Activated naive CD8-positive, alpha-beta T cell treated with anti-CD3 and anti-CD28 coated beads for 36 hours (primary cell): ENCODE measurements at places on chromosomes 6 and 20.

DNA sequence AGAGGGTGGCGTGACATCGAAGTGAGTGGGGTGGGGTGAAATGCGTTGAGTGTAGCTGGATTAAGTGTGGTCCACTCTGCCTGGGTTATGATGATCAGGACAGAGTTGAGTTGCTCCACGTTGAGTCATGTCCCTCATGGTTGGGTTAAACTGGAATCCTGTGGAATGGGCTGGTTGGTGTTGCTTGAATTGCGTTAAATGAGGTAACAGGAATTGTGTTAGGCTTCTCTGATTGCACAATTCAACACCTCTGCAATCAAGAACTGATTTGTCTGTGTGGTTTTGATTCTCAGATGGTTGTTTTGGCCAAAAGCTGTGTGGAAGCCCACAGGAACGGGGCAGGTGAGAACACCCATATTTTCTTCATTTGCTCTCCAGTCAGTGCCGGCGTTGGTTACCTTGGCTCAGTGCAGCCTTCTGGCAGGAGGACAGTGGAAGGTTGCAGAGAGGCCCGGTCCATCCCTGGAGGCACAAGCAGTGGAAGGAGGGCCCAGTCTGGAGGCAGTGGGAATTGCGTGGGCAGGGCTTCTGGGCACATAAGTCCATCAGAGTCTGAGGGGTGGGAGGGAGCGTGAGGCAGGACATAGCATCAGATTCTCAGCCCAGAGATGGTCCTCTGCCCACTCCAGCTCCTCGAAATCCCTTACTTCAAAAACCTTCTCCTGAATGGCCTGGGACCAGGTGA is 11.6 kb downstream of the NOTCH4 start:
- no peak for DNase-seq

- no peak for DNase-seq
Measured at GRCh38 chr20:36895036-36895435, 19.1 kb downstream of the TLDC2 start.

DNA sequence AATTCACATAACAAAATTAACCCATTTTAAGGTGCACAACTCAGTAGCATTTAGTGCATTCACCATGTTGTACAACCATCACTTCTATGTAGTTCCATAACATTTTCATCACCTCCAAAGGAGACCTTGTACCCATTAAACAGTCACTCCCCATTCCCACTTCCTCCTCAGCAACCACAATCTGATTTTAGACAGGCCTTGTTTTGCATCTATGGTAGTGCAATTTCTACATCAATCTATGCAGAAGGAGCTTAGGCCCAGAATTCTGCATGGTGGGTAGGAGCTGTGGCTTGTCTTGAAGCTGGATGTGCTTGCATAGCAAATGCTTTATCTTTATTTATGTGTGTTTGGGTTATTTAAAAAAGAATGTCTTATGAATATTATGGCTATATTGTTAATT is 13.5 kb upstream of the HLA-DQA1 start:
- no peak for DNase-seq

DNA sequence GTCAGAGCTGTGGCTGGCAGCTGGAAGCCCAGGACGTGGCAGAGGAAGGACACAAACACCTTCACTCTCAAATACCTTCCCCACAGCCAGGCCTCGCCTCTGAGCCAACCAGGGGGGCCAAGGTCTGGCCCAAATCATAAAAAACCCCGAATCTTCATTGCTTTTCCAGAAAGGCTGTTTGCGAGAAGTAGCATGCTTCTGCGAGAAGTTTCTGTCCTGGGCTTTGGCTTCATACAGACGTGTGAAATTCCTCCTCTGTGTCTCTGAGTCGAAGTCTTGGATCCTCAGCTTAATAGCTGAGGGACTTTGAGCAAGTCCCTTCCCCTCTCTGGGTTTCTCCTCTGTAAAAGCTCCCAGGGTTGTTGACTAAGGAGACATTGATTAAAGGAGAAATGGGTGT is 63.0 kb downstream of the CHMP4B start:
- no peak for DNase-seq

DNA sequence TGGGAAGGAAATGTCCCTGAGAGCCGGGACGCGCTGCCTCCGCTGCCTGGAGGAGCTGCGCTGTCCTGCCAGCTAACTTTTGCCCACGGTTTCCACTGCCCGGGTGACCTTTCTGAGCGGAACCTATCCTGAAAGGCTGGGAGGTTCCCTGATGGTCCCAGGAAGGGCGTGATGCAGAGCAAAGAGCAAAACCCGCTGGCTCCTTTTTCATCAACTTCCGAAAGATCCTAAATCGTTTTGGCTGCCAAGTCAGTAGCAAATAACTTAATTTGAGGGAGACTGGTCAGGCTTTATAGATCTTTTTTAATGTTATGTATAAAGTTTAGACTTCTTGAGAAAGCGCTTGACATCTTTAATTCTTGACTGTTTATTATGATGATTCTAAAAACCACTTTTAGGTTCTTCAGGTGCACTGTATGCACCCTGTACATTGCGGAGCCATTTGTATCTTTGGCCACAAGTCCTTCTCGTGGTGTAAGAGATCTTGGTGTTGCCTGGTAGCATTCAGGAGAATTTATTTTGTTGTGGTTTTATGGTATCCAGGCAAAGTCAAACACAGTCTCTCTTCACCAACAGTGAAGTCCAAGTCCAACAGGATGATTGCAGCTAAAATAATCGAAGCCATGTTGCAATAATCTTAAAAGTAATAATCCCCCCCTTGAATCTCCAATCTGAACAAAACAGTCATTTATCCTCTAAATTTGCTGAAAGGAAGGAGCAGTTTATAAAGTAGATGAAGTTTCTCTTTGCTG is at the start of gene SYNE1:
SYNE1 (minus strand) TSS at position 67 of the 752 bp plus-strand sequence. CDS start 9,031 bp downstream, outside the sequence.
- no peak for DNase-seq

GRCh38 chr20:16477632-16478031 is 95.6 kb downstream of the KIF16B start:
- DNase-seq, result no peak

DNA sequence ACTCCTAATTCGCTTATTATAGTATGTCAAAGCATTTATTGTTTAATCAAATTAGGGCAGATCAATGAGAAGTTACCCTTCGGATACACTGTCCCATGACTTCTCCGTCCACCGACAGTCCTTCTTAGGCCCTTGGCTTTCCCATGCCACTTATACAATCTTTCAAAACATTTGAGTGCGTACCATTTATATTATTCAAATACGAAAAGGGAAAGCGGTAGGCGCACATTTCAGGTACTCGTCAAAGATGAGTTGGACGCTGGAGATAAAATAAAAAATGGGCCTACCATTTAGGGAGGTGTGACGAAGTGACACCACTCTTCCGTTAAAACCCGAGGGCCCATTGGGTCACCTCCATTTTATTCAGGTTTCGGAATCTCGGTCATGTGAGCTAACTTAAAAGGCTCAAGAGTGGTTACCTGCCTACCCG is 542 bp upstream of the AFG1L start:
- no peak for DNase-seq

DNA sequence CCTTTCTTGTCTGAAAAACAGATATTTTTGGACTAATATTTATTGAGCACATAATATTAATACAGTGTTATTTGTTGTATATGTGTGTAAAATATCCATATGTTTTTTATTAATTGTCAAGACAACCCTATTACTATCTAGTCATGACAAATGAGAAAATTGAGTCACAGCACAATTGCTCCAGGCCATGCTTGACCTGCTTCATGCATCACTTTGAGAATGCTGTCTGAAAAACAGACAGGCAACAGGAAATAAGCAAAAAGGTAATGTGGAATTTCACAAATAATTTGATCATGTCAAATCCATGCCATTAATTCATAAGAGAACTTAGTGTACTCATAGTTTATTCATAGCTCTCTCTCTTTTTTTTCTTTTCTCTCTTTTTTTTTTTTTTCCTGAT is 246.5 kb downstream of the RIMS1 start:
- DNase-seq, result no peak

GRCh38 chr6:119299694-119300093 is 49.9 kb downstream of the MAN1A1 start:
- DNase-seq, result no peak

DNA sequence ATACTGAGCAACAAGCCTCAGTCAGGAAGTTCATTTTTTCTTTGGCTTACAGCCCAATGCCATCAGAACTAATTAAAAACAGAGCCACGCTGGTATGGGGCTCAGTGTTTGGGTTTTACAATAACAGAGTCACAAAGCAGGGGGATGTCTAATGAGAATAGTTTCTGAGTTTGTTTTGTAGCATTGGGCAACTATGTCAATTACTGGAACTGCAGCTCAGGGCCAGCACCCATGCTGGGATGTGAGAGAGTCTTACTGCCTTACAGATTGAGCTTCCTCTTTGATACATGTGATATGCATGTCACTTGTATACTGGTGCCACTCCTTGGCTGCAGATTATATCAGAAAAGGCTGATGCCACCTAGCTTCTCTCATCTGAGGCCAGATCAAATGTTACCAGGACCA is 117.6 kb downstream of the TFAP2B start:
- no peak for DNase-seq

- DNase-seq, result no peak
Measured at GRCh38 chr6:45538641-45539547, 161.2 kb upstream of the SUPT3H start.
